ENCODE measurements at places on chromosomes 4 and X. TPM values are rescaled to one million over a fixed set of nuclear protein-coding genes. Genes with fewer than 3 reads are reported as not detected.

- no peak for DNase-seq
- H3K36me3 ChIP-seq = no peaks in the 10 kb centered on the region
- no peaks in the 10 kb centered on the region for H3K27me3 ChIP-seq
- no peak overlapping the region for H3K4me3 ChIP-seq
These were observed 123.5 kb upstream of the FAT4 start for GRCh38 chr4:125191232-125191631.

COX7B2 gene
- not detected for total RNA-seq

PDGFC gene
- total RNA-seq = 32.8 TPM

- H3K27me3 ChIP-seq = no peaks in the 10 kb centered on the region
- H3K4me1 ChIP-seq = no peaks in the 10 kb centered on the region
- no peak for DNase-seq
These were observed 32.8 kb downstream of the RWDD4 start for GRCh38 chr4:183626168-183626567.

SORBS2 gene
- total RNA-seq = 268 TPM

DNA sequence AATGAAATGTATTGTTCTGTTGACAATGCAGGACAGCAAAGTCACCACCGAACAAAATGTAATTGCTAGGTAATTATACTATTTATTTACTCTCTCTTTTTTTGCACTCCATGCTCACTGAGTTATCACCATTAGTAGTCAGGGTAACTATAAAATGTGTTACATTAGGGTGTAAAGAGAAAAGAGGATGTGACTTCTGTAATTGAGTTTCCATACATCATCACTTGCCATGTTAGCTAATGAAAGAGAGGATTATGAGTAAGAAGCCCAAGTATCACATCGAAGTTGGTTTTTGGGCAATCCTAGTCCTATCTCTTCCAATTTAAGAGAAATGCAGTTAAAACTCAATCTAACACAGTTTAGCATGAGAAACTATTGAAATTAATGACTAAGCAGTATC is 7.6 kb downstream of the ZXDA start:
- peaks cover 30% of the 10 kb centered on the region for H3K4me1 ChIP-seq
- no peaks in the 10 kb centered on the region for H3K36me3 ChIP-seq
- no peak for DNase-seq
- no peaks in the 10 kb centered on the region for H3K27me3 ChIP-seq
- H3K27ac ChIP-seq = no peak overlapping the region

GRCh38 chr4:77001907-77002306 is 52.4 kb downstream of the SEPTIN11 start:
- peak overlapping the region; percentile 44 for H3K4me3 ChIP-seq
- H3K36me3 ChIP-seq = peaks cover 15% of the 10 kb centered on the region
- H3K27ac ChIP-seq = peak overlapping the region; percentile 42
- no peak for DNase-seq
- H3K4me1 ChIP-seq = peaks cover 19% of the 10 kb centered on the region

DNA sequence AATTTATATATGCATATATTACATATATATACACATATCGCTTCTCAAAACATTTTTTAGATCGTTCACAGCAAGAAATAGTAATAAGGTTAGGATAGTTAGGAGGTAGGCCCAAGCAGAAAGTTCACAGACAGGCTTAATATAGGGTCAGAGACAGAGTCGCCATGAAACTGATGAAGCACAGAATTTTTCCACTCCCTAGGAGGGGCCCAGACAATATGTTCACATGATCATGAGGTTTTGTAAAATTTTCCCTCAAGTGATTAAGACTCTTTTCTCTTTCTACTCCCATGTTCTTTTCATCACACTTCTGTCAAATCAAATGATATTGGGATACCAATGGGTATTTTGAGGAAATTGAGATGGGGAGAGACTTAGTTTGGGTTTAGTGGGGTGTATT is 5.2 kb upstream of the ENAM start:
- DNase-seq = no peak
- H3K27ac ChIP-seq = no peak overlapping the region
- no peak overlapping the region for H3K4me3 ChIP-seq

UCHL1 gene
- total RNA-seq = 146 TPM

DNA sequence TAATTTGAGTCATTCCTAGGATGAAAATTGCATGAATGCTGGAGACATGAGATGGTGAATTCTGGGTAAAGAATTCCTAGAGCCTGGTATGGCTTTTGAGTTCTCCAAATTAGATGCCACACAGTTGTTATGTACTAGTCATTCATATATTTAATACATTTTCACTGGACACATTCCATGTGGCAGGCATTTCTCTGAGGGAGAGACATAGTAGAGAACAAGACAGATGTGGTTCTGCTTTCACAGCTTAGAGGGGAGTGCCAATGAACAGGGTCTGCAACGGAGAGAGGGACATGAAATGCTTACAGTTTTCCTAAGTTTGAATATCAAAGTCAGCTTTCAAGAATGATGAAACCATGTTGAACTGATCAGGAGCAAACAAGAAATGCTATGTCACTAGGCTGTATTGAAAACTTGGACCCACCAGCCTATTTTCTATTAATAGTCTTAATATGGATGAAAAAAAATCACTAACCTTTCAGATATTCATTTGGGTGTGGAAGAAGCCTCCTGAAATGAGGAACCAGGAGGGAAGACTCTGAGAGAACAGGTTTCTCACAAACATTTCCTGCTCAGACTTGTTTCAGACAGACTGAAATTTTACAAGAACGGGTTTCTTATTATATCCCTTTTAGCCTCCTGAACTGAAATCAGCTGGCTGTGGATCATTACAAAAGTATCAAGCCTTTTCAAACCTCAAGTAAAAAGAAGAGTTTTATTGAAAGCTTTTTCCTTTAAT is 276.0 kb upstream of the TET2 start:
- no peaks in the 10 kb centered on the region for H3K36me3 ChIP-seq
- no peak overlapping the region for H3K4me3 ChIP-seq
- H3K27me3 ChIP-seq = no peaks in the 10 kb centered on the region
- DNase-seq = no peak
- no peaks in the 10 kb centered on the region for H3K4me1 ChIP-seq
- H3K27ac ChIP-seq = no peak overlapping the region

DNA sequence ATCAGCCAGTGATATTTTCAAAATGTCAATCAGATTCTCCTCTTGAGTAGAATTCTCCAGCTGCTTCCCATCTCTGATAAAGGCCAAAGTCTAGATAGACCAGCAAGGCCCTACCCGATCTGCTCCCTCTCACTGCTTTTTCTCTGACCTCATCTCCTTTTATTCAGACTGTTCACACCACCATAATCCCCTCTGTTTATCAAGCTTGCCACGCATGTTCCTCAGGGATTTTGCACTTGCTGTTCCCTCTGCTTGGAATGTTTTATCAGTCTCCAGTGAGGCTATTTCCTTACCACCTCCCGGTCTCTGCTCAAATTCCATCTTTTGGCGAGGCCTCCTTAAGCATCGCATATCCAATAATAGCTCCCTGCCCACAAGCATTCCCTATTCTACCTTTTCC is 20.1 kb downstream of the NOCT start:
- H3K4me3 ChIP-seq = no peak overlapping the region
- H3K36me3 ChIP-seq = no peaks in the 10 kb centered on the region
- no peaks in the 10 kb centered on the region for H3K27me3 ChIP-seq
- no peak for DNase-seq

GRCh38 chr4:41218703-41219102 is 4.4 kb upstream of the APBB2 start:
- no peak for DNase-seq
- no peaks in the 10 kb centered on the region for H3K36me3 ChIP-seq
- H3K4me1 ChIP-seq = peaks cover 12% of the 10 kb centered on the region
- no peaks in the 10 kb centered on the region for H3K27me3 ChIP-seq
- H3K27ac ChIP-seq = no peak overlapping the region

- H3K4me1 ChIP-seq = no peaks in the 10 kb centered on the region
- DNase-seq = no peak
- H3K27ac ChIP-seq = no peak overlapping the region
- H3K4me3 ChIP-seq = no peak overlapping the region
- H3K36me3 ChIP-seq = no peaks in the 10 kb centered on the region
- no peaks in the 10 kb centered on the region for H3K27me3 ChIP-seq
These were observed 85.4 kb downstream of the RPS3A start for GRCh38 chr4:151184523-151185458.

DNA sequence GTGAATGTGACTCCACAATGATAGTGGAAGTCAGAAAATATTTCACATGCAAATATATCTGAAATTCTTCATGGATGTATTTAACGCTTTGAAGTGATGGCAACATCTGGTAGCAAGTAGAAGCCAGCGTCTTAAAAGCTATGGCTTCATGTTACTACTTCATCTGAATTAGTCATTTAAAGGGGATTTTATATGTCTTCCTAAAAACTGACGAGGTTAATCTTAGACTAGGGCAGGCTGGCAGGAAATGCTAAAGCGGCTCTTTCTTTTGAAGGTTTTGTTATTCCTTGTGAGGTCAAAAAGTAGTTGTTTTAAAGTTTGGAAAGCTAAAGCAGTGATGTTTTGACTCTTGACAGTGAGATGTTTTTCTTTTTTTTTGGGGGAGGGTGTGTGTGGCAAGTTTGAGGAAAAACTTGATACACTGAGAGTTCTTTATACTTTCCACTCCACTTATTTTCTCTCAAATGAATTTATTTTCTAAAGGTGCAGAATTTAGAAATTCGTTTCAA is 22.6 kb downstream of the PLS3 start:
- DNase-seq = no peak
- H3K4me1 ChIP-seq = peaks cover 5% of the 10 kb centered on the region
- H3K36me3 ChIP-seq = no peaks in the 10 kb centered on the region
- no peaks in the 10 kb centered on the region for H3K27me3 ChIP-seq
- peak overlapping the region; percentile 50 for H3K4me3 ChIP-seq

DNA sequence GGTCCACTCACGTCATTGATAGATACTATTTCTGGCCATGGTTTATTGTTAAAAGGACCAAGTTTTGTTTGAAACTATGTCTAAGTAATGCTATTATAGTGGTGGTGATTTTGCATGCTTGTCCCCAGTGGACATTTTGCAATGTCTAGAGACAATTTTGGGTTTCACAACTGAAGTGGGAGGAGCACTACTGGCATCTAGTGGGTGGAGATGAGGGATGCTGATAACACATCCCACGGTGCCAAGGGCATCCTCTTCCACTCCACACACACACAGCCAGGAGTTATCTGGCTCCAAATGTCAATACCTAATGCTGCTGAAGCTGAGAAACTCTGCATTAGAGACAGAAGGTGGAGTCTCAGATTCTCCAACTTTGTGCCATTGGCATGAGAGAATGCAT is 131.2 kb downstream of the FRMPD4 start:
- H3K27me3 ChIP-seq = no peaks in the 10 kb centered on the region
- no peak overlapping the region for H3K27ac ChIP-seq
- DNase-seq = no peak
- H3K36me3 ChIP-seq = no peaks in the 10 kb centered on the region
- no peaks in the 10 kb centered on the region for H3K4me1 ChIP-seq
- no peak overlapping the region for H3K4me3 ChIP-seq

SAGE1 gene
- total RNA-seq = not detected

- H3K27me3 ChIP-seq = no peaks in the 10 kb centered on the region
- H3K27ac ChIP-seq = no peak overlapping the region
- H3K4me3 ChIP-seq = no peak overlapping the region
- DNase-seq = no peak
- no peaks in the 10 kb centered on the region for H3K4me1 ChIP-seq
These were observed 24.5 kb downstream of the HTRA3 start for GRCh38 chr4:8294036-8294435.

- H3K4me1 ChIP-seq = no peaks in the 10 kb centered on the region
- no peak overlapping the region for H3K4me3 ChIP-seq
- no peak overlapping the region for H3K27ac ChIP-seq
- H3K36me3 ChIP-seq = no peaks in the 10 kb centered on the region
- no peak for DNase-seq
- H3K27me3 ChIP-seq = no peaks in the 10 kb centered on the region
These were observed 126.2 kb downstream of the TMA16 start for GRCh38 chr4:163620738-163621137.

ZC4H2 gene
- total RNA-seq = 16.4 TPM

SPP1 gene
- total RNA-seq = 22.1 TPM
